ENCODE measurements at places on chromosomes 1 and 21.

GRCh38 chr21:14487490-14488432 is 58.4 kb downstream of the SAMSN1 start:
- no peak for DNase-seq

DNA sequence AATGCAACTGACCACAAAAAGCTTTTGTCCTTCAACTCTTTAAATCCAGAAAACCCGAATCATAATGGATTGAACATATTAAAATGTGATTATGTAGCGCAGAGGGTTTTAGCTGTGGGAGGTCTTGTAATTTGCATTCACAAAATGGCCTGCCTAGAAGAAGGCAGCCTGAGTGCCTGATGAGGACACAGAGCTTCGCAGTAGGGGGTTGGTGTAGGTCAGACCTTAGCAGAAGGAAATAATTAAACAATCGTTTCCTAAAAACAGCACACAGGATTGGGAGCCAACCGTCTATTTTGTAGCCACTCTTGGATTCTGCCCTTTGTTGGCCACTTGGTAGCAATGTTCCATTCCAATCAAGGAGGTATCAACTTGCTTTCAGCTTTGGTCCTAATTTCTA is 195.7 kb upstream of the KIAA0040 start:
- DNase-seq, result no peak

GRCh38 chr1:8025061-8025670 is 943 bp downstream of the ERRFI1 start:
- no peak for DNase-seq

DNA sequence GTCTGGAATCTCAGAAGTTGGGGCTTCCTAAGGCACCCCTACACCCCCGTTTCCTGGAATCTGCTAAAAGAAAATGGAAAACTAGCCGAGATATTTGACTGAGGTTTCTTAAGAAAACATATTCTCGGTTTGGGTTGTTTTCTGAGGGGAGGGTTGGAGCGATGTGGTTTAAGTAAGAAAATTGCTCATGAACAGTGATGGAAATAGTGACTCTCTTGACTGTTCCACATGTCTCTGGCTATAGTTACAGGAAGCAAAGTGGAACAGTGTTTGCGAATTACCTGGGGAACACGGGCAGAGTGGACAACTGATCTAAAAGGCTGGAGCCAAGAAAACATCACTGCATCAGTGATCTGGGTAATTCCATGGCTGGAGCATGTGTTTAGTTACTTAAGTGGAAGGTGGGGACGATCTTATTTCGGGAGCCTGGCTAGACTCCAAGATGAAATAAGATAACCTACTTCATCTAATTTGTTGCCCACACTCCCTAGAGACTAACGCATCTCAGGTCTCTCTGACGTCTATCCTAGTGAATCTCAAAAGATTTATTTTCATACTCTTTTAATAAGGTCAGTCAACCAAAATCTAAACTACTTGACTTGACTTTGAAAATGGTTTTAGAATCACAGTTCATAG is 92.4 kb downstream of the KCNJ15 start:
- peak; percentile 73 for DNase-seq

- no peak for DNase-seq
These were observed 5.2 kb upstream of the PIGC start for GRCh38 chr1:172448995-172449584.

DNA sequence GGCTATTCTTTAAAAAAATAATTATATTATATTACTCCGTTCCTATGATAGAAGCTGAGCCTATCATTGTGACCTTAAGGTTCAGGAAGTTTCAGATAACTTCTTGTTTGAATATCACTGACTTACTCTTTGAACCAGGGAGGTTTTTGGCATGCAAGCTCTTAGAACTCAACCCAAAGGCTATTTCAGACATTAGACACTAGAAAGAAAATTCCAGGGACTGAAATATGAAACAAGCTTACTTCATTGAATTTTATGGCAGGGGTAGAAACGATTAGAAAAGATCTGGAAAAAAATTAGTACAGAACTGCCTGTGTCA is 159.6 kb downstream of the DENND1B start:
- no peak for DNase-seq

- DNase-seq, result no peak
These were observed 5.0 kb downstream of the COG2 start for GRCh38 chr1:230647321-230647720.

Data from DMS 273 treated with DMSO at 0.1 percent for 48 hours (cell line).